Activated T-cell treated with anti-CD3 and anti-CD28 coated beads, Interleukin-2, amount 50 U/mL, for 4 hours (primary cell): ENCODE measurements at places on chromosomes 13 and 19.

- DNase-seq = no peak
Measured at GRCh38 chr13:77563111-77563510, 27.6 kb downstream of the SCEL start.

DNA sequence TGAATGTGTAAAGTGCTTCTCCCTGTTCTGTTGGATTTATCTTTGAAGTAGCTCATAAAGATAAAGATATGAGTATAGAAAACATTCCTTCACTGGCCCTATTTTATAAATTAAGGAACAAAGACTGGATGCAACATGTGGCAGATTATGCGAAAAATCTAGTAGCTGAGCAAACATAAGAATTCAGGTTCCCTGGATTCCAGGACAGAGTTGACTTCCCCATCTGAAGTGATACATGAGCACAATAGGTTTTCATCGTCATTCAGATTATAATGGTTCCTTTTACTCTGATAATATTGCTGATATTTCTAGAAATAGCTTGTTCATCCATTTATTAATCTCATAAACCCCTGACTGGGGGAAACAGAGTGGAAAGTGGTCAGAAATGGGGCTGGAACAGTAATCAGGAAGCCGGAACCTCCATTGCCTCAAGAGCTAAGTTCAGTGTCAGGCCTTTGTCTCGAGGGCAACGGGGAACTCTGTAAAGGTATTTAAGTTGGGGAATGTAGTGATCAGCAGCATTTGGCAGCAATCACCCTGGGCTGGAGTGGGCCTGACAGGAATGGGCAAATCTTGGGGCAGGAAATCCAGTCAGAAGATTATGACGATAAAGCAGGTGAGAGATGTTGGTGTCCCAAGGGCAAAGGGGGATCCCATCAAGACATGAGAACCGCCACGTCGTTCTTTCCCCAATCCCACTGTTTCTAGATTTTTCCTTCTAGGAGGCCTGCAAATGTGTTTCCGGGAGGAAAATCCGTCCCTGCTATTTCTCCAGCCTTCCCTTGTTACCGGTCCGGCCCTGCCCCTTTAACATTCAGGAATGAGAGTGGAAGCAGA, 232.5 kb upstream of the SERP2 start:
- no peak for DNase-seq

- DNase-seq = no peak
Measured at GRCh38 chr19:3483226-3483628, at the start of gene SMIM44. Gene SMIM44 (minus strand): TSS chr19:3483441. CDS start chr19:3483403, 38 bp downstream.

DNA sequence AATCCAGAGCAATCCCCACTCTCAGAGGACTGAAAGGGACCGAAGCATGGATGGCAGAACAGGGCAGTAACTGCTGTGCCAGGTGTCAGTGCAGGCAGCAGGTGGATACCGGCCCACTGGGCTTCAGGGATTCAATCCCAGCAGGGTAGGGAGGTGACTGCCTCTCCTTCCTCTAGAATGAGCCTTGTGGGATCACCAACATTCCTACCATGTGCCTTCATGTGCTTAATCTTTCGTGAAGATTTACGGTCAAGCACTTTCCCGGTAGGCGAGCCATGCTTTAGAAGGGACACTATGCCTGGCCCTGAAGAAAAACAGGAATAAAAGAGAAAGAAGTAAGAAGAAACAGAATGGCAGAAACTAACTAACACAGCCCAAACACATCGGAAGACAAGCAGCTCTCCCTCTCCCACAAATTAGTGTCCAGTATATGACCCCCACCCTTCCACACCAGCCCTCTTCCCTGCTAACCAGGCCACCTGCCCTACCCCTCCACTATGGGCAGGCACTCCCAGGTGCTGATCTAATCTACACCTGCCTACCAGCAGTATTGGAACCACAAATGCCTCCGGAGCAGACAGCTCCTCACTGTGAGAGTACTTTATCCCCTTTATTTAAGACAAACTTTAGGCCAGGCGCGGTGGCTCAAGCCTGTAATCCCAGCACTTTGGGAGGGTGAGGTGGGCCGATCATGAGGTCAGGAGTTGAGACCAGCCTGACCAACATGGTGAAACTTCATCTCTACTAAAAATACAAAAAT, 162.5 kb downstream of the NUFIP1 start:
- no peak for DNase-seq

GRCh38 chr13:96728463-96728862, 265.8 kb downstream of the OXGR1 start:
- no peak for DNase-seq
